ENCODE measurements at places on chromosomes 1 and 21.

GRCh38 chr1:193462629-193463320 lies 276.4 kb upstream of the B3GALT2 start:
- DNase-seq = no peak

DNA sequence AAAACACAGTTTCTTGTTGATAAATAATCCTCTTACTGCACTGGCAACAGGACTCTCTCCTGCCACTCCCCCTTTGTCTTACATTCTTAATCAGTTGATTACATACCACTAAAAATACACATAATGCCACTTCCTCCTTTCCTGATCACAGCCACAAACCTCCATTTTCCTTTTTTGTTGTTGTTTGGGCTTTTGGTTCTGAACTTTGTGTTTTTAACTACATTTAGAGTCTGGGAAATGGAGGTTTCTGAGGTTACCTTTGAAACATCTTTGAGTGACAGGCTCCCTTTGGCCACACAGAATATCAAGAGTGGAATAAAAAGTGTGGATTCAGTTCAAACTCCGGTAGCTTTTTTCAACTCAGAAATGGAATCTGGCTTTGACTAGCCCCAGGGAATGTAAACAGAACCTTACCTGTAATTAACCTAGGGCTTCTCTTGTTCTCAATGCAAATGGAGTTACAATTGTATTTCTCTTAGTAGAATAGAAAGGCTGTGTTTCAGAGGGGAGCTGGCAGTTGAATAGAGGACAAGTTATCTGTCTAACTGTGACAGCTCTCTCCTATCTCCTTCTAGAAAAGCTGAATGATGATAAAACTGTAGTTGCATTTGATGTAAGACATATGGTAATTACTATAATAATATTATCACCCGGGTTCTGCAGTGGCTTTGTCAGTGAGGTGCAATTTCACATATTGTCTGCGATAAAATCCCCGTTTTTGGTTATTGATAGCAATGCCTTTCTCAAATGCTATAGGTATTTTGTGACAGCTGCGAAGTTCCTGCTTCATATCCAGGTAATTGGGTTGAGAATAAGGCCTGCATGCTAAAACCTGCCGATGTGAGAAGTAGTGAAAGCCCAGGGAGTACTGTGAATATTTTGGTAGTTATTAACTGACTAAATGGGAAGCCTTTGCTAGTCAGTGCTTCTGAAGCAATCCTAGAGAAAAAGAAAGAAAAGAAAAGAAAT lies 66.9 kb downstream of the ST6GALNAC5 start:
- DNase-seq = no peak

GRCh38 chr1:221274373-221274772 lies 395.1 kb downstream of the HLX start:
- no peak for DNase-seq

- DNase-seq = no peak
Observed at GRCh38 chr1:199691540-199691939, 336.0 kb upstream of the NR5A2 start.

DNA sequence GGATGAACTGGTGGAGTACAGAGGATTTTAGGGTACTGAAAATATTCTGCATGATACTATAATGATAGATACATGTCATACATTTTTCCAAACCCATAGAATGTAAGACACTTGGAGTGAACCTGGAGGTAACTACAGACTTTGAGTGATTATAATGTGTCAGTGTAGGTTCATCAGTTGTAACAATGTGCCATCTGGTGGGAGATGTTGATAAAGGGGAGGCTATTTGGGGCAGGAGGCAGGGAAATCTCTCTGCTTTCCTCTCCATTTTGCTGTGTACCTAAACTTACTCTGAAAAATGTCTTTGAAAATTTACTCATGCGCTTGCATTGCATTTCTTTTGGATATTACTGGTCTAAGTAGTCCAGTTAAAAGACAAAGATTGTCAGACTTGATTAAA lies 35.2 kb downstream of the PTBP2 start:
- no peak for DNase-seq

DNA sequence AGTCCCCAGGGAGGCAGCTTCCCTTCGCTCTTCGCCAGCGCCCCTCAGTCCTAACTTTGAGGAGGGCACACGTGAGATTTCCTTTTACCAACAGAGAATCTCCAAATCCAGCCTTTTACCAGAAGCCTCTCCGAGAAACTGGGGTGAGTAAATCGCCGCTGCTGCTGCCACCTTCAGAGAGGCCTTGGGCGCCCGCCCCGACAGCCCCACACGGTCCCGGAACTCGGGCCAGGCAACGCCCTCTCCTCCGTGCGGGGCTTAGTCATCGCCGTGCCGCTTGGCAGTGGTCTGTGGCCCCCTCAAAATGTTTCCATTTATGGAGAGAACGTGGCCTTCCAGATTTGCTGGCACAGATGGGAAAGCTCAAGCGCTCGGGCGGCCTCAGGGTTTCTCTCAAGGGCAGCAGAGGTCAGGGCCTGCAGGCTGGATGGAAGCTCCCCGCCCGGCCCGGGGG lies 41.4 kb upstream of the COL6A2 start:
- DNase-seq = no peak

- no peak for DNase-seq
Observed at GRCh38 chr1:78156805-78157521, 111.2 kb downstream of the GIPC2 start.

DNA sequence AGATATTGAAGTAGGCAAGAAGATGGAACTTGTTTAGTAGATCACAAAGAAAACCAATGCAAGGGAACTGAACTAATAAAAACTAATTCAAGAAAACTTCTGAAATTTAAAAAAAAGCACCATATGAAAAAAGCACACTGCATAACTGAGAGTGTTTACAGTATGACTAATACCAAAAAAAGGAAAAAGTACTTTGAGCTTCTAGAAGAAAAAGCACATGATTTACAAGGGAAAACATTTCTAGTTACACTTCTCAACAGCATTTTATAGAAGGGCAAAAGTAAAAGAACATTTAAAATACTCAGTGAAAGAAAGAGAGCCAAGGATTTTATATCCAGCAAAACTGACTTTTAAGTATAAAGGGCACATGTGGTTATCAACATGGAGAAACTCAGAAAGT lies 233.6 kb downstream of the RPS6KC1 start:
- DNase-seq = no peak

DNA sequence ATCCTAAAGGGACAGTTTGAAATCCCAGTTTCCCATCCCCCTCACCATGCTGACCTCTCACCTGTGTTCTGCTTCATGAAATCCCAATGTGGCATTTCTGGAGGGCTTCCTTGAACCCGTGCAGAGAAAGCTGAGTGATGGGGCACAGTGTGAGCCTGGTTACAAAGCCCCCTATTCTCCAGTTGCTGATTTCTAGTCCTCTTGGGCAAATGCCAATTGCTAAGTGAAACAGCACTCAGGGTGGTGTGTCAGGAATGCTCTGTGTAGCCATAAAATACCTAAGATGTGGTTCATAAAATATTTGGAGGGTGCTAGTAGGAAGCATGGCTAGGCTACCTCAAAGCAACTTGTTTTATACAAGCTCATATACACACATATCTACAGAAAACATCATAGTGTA lies 32.0 kb downstream of the SUSD4 start:
- no peak for DNase-seq

GRCh38 chr1:1630965-1631781 lies 800 bp upstream of the MMP23B start:
- DNase-seq = no peak

DNA sequence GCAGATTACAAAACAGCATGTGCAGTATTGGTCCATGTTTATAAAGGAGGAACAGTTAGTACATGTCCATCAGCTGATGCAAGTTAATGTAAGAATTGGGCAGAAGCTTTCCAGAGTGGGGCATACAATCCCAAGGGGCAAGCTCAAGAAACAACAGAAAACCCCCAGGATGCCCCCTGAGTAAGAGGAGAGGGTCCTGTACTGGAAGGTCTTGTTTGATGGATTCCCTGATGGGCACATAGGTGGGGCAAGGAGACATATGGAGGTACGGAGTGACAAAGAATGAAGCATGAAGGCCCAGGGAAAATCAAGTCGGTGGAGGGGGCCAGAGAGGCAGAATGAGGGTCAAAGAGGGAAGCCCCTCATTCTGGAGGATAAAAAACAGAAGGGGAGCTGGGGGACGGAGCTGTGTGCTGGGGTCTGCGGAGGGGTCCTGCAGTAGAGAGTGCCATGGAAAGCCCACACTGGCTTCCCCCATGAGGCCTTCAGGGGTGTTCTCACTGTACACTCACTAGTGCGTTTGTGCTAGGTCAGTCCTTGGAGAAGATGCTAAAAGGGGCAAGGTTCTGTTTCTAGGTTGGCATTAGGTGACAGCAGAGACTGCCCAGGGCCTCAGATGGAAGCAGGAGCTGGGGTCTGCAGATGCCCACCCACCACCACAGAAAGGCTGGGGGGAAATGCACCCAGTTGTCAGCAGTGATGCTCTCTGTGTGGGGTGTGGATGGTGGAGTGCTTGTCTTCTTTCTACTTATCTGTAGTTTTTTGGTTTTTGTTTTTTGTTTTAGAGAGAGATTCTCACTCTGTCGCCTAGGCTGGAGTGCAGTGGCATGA lies 12.5 kb upstream of the MATN1 start:
- DNase-seq = no peak

DNA sequence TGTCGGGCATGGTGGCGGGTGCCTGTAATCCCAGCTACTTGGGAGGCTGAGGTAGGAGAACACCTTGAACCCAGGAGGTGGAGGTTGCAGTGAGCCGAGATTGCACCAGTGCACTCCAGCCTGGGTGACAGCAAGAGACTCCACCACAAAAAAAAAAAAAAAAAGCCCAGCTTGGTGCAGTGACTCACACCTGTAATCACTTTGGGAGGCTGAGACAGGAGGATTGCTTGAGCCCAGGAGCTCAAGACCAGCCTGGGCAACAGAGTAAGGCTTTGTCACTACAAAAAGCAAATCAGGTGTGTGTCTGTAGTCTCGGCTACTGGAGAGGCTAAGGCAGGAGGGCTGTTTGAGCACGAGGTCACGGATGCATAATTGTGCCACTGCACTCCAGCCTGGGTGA lies 5.0 kb upstream of the H6PD start:
- no peak for DNase-seq

- no peak for DNase-seq
Observed at GRCh38 chr1:163094589-163094988, 25.4 kb downstream of the RGS4 start.

DNA sequence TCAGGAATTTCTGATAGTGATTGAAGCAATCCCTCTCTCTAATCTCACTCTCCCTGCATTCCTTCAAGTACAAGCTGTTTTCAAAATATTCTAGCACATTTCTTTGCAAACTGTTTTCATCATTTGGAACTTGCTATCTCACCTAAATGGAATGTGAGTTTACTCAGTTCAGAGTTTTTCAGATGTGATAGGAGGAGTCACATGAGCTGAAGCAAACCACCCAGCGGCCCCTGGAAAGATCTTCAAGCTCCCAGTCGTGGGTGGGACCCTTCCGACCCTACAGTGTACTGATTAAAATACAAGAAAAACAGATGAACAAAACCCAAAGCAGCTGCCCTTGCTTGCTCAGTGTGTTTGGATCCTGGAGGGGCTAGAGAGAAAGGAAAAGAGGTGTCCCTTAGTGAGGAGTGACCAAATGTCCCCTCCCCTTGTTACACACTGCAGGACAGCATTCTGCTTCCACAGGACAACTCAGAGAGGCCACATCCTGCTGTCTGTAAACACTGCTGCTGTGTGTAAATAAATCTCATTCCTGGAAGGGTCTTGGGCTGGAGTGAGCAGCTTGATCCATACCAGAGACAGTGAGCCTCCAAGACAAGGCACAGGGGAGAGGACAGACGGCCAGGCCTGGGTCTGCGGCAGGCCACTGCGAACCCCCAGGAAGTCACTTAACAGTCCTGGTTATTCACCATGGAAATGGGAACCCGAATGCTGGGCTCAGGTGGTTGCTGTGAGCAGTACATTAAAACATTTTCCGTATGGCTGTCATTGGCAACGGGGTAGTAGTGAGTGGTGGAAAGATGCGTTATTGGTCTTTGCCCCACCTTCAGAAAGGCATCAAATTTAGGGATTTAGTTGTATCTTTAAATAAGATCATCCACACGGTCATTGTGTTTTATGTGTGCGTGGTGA lies 229.2 kb downstream of the RHOU start:
- no peak for DNase-seq

- no peak for DNase-seq
Observed at GRCh38 chr1:199272628-199273086, 633.8 kb downstream of the PTPRC start.

DNA sequence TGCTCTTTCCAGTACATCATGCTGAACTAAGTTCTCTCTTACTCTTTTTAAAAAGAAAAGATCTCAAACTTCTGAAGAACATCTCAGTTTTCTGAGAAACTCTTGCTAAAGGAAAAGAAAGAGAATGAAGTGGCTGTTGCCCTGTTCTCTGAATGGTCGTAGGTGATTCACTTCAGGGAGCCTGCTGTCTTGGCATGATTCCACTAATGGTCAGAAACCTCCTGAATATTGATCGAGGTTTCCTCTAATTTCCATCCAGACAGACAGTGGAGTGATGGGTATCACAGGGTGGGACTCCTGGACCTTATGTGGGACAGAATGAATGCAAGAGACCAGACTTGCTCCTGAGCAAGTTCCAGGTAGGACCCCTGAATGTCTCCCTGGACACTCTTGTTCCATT lies 2.5 kb downstream of the FCRL2 start:
- DNase-seq = no peak

GRCh38 chr1:89837036-89837481 lies 16.2 kb downstream of the LRRC8D start:
- DNase-seq = no peak

DNA sequence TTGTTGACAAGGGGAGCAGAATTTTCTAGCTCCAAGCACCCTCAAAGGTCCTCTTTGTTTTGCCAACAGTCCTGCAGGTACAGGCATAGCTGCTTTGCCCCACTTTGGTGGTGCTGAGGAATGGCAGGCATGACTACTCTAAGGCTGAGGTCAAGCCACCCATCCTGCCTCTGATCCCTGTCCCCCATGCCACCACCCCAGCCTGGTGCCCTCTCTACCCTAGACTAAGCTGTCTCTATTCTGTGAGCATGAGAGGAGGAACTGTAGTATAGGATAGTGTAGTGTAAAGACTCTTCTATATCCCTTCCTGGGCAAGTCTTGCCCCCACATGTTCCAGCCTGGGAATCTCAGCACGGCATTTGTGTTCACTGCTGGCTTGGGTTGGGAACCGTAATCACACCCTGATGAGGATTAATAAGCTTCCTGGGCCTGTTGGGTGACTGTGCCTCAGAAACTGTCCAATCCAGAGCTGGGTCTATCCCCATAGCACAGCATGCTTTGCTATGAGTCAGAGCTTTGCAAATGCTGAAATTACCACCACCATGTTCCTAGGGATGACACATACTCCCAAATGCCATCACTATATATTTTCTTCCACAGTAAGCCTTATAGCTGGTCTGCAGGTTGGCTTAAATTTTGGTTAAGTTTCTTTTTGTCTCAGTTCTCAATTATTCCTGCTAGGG lies 105.7 kb upstream of the PPP2R5A start:
- no peak for DNase-seq

GRCh38 chr1:84225646-84226045 lies 75.9 kb upstream of the SAMD13 start:
- DNase-seq = no peak

DNA sequence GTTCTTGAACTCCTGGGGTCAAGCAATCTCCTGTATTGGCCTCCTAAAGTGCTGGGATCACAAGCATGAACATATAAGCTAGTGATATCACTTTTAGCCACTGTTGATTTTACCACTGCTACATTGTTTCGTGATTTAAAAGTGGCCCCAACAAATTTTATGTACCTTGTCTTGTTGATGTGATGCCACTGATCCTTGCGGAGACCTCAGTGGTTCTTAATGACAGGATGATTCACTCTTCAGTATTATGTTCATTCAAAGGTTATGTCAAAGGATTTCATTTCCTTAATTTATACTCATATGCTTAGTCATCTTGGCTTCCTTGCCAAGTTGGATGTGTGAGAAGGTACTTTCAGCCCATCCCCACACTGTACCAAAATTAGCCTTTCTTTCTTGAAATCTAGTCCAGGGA lies 12.1 kb downstream of the PRKACB start:
- no peak for DNase-seq

All from hematopoietic multipotent progenitor cell treated with erythropoietin and hydrocortisone succinate and interleukin-3 and kit ligand, for 15 days (in vitro differentiated cells).